ENCODE measurements at places on chromosomes 1 and 21. TPM values are rescaled to one million over a fixed set of nuclear protein-coding genes. Genes with fewer than 3 reads are reported as not detected.

DNA sequence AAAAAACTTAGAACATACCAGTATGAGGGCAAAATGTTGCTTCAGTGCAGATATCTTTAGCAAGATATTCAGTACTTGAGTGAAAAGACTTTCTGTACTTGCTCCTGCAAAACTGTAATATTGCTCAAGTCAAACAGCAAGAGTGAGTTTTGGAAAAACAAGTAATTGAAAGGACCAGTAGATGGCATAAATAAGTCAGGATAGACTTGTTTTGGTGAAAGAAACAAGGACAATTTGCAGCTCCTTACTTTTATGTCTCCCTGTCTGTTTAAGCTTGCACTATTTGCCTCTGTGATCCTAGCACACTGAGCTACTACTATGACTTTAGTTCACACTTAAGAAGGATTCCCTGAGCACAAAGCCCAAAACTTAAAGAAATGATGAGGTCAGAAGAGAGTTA is 39.1 kb downstream of the IFI44 start:
- DNase-seq: peak; percentile 67

DNA sequence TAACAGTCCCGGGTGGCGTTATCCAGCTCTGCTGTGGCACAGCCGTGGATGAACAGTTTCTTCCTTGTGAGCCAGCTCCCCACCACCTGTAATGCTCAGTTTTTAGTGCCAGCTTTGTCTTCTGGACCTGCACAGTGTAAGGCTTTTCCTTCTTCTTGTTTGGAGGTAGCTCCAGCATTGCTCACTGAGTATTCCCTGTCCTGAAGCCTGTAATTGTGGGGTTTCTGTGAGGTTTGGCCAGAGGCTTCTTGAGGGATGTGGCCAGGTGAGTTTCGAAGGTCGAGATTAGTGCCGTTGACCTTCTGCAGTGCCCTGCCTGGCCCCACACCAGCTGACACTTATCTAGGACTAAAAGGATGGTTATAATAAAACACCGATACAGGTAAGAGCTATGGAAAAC is 75.0 kb downstream of the PBX1 start:
- DNase-seq: no peak

- DNase-seq: peak; percentile 56
Measured at GRCh38 chr1:169106921-169107602, 572 bp downstream of the ATP1B1 start.

- DNase-seq: peak; percentile 92
Measured at GRCh38 chr1:36128126-36128904, 3.3 kb upstream of the COL8A2 start.

C1orf87 gene
- total RNA-seq: not detected

KIF26B gene
- 7.8 TPM for total RNA-seq

FAM78B gene
- not detected for total RNA-seq

VSIG8 gene
- not detected for total RNA-seq

RYR2 gene
- total RNA-seq: not detected

PROK1 gene
- not detected for total RNA-seq
